ENCODE measurements at places on chromosomes 16 and 17.

DNA sequence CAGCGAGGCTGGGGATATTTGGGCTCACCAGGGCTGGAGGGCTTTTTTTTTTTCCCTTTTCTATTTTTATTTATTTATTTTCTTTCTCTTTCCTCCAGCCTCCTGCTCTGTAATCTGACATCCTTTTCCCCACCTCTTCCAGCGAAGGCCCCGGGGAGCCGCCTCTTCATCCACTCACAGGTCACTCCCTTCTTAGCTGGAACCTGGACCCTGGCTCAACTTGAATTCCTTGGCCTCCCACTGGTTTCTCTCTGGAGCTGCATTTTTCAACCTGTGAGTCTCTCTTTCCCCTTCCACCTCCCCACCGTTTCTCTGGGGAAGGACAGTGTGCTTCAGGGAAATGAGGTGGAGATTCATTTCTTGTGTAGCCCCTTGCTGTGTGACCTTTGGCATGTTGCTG is 82.0 kb downstream of the MRM1 start:
- DNase-seq = no peak

DNA sequence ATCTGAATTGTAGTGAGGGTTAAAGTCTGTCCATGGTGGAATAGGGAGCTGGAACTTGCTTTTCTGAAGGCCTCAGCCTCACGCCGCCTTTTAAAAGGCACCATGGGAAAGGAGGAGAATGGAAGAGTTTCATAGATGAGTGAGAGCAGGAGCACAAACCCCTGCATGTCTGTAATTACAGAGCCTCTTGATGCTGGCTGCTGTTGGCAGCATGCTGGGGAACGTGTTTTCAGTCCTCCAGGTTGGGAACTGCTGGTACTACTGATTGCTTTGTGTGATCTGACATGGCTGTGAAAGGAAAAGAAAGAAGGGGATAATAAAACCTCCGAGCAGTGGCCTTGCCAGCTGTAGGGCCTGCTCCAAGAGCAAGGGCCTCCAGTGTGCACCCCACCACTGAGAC is 16.8 kb upstream of the DYNLL2 start:
- DNase-seq = no peak

GRCh38 chr16:74691093-74691855 is 9.4 kb downstream of the MLKL start:
- no peak for DNase-seq

- no peak for DNase-seq
These were observed 50.0 kb downstream of the USP10 start for GRCh38 chr16:84749815-84750214.

GRCh38 chr16:72502594-72503005 is 330.6 kb upstream of the PMFBP1 start:
- DNase-seq = no peak

GRCh38 chr17:81026266-81027036 is 8.5 kb upstream of the BAIAP2 start:
- DNase-seq = no peak

- no peak for DNase-seq
These were observed 32.1 kb upstream of the SBK1 start for GRCh38 chr16:28260193-28260592.

DNA sequence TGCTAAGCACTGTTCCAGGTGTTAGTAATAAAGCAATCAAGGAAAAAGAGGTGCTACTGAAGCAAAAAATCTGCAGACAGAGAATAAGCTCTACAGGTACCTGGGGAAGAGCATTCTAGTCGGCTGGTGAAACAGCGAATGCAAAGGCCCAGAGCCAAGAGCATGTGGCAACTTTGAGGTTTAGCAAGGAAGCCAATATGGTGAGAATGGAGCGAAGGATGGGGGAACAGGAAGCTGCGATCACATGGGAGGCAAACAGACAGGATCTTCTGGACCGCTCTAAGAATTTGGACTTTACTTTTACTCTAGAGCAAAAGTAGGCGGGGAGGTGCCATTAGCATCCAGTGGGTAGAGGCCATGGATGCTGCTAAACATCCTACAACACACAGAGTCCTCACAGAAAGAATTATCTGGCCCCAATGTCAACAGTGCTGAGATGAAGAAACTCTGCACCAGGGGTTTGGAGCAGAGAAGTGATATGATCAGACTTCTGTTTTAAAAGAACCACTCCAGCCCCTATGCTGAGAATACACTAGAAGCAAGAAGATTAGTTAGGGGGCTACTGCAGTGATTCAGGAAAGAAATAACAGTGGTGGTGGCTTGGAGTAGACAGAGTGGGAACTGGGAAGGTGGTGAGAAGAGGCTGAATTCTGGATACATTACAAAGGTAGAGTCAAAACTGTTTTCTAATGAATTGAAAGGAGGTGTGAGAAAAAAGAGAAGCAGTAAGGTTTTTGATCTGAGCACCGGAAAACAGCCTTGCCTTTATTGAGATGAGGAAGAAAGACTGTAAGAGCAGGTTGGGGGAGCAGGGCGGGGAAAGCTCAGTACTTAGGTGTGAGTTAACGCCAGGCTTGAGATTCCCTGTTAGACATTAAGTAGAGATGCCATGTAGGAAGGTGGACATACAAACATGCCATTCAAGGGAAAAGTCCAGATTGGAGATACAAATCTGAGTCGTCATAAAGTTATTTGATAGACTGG is 11.0 kb downstream of the EFTUD2 start:
- no peak for DNase-seq

DNA sequence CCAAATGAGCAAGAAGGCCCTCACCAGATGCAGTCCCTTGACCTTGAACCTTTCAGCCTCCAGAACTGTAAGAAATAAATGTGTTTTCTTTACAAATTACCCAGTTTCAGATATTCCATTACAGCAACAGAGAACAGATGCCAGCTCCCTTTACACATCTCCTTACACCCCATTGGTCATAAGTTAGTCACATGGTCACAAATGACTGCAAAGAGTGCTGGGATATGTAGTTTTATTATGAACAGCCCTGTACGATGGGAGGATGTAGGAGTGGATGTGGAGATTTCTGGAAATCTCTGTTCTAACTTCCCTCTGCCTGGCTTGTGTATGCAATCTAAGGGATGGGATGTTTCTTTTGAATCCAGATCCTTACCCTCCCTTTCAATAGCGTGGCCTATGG is 13.3 kb upstream of the RPL38 start:
- peak; percentile 76 for DNase-seq

DNA sequence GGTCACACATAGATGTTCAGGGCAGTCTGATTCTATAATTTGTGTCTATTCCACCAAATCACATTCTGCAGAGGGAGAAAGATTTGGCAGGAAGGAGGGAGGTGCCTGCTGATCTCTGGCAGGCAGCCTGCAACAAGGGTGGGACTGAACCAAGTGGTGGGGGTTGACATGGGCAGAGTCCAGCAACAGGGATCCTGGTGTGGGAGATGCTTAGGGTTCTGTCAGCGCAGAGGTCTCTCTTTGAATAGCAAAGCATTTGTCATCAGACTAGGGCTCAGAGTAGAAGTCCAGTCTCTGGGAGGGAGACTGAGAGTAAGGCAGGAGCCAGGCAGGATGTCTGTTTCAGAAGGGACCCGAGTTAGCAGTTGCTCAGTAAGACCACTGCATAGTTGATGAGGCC is 94.6 kb downstream of the UTP18 start:
- DNase-seq = no peak

DNA sequence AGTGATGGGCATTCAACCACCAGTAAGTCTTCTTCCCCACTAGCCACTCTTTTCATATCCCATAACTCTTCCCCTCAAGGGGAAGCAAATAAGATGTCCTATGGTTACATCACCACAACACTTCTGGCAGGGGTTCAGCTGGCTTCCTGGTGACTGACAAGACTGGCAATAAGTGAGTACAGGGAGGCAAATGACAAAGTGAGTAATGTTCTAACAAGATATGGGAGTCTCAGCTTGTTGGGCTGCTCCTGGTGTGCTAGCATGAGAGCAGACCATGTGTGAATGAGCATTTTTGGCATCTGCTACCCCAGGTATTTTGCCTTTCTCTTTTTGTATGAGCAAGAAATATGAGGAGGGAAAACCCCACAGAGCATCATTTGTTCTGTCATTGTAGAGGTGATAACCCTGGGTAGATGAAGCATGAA is 9.9 kb downstream of the TMIGD1 start:
- DNase-seq = peak; percentile 38

DNA sequence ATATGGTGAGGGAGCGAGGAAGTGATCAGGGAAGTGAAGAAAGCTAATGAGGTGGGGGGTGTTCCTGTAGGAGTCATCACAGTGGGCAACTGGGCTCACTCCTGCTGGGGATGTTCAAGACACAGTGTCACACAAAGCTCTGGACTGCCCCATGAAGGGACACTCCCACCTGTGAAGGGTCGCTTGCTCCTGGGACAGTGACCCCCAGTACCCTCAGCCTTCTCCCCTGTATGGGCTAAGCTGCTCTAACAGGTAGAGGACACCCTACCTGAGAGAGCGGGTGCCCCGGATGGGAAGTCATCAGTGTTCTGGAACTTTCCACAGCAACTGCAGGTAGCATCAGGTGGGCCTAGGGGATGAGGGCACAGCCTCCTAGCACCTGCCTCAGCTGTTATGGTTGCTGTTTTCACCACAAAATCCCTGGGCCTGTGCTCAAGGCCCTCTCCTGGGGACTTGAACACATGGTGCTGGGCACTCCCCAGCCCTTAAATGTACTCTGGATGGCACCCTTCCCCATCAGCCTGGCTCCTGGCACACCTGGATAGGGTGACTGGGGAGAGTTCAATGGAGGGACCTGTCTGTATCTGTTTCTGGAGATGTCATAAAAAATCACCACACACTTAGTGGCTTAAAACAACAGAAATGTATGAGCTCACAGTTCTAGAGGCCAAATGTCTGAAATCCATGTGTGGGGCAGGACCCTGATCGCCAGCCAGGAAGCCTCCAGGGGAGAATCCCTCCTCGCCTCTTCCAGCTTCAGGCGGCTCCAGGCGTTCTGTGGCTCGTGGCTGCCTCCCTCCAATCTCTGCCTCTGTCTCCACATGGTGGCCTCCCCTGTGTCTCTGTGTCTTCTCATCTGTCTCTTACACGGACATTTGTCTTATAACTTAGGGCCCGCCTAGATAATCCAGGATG is 104.0 kb upstream of the CDH5 start:
- DNase-seq = no peak

DNA sequence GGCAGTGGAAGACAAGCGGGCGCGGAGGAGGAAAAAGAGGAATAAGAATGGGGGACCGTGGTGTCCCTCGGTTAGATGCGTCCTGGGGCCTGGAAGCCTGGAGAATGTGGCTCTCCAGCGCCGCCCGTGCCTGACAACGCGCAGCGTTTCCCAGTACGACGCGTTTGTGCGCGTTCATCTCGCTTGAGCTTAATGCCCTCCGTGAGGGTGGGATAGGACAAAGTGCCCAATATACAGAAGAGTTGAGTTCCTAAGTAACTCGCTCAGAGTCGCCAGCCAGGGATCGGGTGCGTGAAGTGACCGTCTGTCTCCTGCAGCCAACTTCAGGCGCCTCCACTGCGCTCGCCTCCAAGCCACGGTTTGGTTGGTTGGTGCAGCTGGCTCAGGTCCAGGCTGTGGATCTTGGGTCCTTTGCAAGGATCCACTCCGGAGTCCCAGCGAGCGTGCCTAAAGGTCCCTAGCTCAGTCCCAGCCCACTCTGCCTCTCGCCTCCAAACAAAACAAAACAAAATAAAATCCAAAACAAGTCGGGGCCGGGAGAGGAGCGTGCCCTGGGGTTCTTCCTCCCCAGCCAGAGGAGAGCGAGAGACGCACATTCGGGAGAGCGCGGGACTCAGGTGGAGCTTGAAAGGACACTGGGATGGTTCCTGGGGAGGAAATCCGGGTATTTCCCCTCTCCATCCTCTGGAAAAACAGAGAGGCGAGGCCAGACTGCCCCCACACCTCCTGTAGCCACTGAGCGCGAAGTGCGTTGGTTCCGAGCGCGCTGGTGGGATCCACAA is 974 bp downstream of the GALR2 start:
- DNase-seq = no peak

GRCh38 chr17:17526369-17526768 is 30.2 kb upstream of the RASD1 start:
- no peak for DNase-seq

DNA sequence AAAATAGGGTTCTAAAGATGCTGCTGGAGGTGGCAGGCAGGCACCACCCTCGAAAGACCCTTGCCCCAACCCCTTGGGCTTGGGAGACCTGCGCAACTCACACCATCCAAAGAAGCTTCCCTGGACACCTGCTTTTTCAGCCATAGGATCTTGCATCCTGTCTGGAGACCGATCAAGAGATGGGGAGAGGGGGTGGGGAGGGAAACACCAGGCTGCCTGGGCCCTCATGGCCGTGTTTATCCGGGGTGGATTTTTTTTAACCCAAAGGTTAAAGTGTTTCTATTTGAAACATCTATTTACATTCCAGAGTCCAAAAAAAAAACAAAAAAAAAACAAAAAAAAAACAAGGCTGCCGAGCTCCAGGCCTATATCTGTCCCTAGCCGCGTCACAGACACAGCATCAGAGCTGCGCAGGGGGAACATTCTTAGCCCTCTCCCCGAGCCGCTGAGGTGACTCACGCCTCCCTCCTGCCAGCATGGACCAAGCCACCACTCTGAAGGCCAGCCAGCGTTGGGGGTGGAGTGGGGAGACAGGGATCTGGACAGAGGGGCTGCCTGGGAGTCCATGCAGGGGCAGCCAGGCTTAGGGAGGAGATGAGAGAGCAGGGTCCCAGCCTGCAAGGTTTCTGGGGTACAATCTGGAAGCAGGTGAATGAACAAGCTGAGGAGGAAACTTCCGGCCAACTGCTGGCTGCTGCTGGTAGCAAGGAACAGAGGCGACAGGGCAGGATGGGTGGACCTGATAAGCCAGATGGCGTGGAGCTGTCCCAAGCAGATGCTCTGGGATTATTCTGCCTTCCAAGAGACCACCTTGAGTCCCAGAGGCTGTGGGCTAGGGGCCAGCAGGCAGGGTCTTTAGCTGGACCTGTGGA is 14.8 kb downstream of the HDAC5 start:
- no peak for DNase-seq

DNA sequence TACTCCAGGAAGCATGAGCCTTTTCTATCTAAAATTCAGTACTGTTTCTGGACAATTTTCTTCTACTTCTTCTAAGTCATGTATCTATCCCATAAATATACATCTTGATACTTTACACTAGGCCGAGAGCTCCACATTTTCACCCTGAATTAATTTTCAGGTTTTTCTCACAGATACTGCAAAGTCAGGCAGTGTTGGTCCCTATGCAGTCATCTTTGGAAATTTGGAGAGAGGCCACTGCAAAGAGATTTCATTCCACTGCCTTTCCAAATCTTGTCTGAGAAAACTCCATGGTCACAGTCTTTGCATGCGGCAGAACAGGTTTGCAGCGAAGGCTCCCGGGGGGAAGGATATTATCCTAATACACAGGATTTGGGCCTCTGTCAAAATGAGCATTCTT is 28.2 kb downstream of the DUSP14 start:
- no peak for DNase-seq
